ENCODE measurements at places on chromosomes 13 and 19.

DNA sequence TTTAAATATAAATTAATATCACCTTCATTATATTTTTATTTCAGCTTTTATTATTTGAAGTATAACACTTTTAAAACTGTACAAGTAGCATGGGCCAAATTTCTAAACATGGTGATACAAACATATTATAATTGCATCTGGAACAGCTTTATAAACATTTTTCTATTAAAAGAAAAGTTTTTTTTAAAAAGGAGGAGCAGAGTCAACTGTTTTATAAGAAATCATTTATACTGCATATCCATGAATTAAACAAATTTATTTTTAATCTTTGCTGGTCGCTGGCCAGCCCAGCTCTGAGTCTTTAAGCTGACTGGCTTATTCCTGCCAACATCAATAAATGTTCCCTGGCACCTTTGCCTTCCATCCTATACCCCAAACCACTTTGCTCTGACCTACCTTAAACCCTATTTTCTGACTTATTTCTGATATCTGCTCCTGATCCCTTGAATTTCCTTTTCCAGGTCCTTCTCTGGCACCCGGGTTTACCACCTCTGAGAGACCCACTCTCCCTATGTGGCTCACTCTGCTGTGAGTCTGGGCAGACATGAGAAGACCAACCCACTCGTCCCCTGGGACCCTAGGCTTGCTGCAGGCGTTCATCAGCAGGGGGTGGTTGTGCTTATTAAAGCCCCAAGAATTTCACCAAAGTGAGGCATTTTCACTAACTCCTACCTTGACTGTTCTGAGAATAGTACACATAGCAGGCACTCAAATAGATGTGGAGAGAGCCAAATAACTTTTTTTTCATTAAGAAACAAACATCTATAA is 220.3 kb downstream of the KLF12 start:
- DNase-seq = no peak

GRCh38 chr13:101717353-101717752 is 264.9 kb downstream of the ITGBL1 start:
- DNase-seq = no peak

GRCh38 chr19:16325161-16325527 is 518 bp downstream of the KLF2 start:
- no peak for DNase-seq

- no peak for DNase-seq
Measured at GRCh38 chr19:44282846-44283245, 22.0 kb downstream of the ZNF235 start.

- no peak for DNase-seq
Measured at GRCh38 chr13:69545551-69545950, 562.1 kb upstream of the ATXN8OS start.

DNA sequence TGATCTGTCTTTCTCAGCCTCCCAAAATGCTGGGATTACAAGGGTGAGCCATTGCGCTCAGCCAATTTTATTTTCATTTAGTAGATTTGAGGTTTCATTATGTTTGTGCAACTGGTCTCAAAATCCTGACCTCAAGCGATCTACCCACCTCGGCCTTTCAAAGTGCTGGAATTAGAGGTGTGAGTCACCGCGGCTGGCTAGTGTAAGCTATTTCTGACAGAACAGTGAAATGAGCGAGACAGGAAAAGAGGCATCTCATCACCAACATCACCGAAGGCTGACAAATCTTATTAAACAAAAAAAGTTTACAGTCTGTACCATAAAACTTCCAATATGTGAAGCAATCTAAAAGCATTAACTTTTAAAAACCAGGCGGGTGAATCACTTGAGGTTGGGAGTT is 12.2 kb upstream of the ZNF888 start:
- DNase-seq = no peak

- no peak for DNase-seq
Measured at GRCh38 chr13:33639626-33640080, 178.3 kb upstream of the RFC3 start.

- DNase-seq = no peak
Measured at GRCh38 chr13:37113534-37113933, 8.1 kb upstream of the CSNK1A1L start.

GRCh38 chr13:73466561-73466960 is 407.8 kb downstream of the KLF5 start:
- DNase-seq = no peak

DNA sequence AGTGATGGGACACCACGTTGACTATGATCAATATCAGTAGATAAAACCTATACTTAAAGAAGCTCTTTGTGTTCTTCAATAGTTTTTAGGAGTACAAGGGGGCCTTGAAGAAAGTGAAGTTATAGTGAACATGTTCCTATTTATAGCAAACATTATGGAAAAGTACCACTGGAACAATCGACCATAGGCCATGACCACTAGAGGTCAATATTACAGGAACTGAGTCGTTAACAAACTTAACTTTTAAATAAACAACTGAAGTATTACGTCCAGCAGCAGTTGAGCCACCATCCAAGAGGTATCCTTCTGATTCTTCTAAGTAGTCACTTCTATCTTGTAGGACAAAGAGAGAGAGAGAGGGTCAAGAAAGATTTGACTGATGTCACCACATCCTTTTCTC is 391.0 kb upstream of the SLITRK5 start:
- no peak for DNase-seq

DNA sequence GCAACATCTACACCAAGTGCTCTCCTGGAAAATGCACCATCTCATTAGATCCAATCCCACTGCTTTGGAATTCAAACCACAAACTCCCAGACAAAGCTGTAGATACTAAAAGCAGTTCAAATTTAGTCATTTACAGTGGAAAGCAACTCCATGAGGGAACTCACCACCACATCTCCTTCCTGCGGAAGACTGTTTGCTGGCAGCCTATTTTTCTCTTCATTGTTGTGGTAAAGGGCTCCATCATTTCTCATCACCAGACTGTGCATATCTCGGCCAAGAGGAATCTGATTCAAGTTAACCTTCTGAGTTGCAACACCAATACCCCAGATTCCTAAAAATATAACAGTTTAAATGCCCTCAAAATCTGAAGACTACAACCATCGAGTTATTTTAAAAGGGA is 8.4 kb downstream of the SPRYD7 start:
- no peak for DNase-seq

DNA sequence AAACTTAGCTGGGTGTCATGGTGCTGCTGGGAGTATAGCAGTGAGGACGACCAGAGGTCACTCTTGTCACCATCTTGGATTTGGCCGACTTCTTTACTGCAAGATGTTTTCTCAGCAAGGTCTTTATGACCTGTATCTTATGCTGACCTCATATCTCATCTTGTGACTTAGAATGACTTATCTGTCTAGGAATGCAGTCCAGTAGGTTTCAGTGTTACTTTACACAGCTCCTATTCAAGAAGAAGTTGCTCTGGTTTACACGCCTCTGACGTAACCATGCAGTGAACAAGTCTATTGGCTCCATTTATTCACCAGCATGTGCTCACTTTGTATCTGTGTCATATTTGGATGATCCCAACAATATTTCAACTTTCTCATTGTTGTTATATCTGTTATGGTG is 26.7 kb downstream of the ZNF850 start:
- no peak for DNase-seq

- no peak for DNase-seq
Measured at GRCh38 chr13:98570929-98571372, 6.0 kb downstream of the STK24 start.

DNA sequence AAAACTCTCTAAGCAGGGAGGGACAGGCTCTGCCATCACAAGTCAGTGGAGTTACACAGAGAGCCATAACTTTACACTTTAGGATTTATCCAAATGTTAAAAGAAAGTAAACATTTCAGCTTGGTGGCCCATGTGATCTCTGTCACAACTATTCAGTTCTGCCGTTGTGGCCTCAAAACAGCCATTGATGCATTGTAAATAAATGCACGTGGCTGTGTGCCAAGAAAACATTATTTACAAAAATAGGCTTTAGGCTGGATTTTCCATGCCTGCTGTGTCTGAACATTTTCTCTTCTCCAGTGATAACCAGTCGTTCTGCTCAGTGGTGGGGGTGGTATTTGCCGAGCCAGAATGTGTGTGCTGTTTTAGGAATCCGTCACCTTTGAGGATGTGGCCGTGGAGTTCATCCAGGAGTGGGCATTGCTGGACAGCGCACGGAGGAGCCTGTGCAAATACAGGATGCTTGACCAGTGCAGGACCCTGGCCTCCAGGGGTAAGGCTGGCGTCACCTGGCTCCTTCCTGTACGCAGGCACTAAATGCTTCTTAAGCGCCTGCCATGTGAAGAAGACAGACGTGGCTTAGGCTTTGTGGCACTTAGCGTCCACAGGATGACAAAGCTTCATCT is 4.9 kb downstream of the ZNF333 start:
- DNase-seq = no peak

DNA sequence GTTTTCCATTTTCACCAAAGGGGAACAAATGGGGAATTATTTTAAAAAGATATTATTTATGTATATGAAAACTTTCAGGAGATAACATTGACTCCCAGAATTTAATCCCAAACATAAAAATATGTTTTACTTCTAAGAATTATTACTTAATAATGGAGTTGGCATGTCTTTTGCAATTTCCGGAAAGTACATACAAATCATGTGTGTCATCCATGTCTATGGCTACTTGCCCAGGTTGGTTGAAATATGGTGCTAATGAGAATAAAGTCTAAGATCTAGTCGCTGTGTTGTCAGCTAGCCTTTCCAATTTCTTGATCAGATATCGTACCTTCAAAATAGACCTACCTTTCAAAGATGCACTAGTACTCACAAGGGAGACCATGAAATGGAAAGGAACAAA is 1003.2 kb upstream of the PCDH20 start:
- no peak for DNase-seq

DNA sequence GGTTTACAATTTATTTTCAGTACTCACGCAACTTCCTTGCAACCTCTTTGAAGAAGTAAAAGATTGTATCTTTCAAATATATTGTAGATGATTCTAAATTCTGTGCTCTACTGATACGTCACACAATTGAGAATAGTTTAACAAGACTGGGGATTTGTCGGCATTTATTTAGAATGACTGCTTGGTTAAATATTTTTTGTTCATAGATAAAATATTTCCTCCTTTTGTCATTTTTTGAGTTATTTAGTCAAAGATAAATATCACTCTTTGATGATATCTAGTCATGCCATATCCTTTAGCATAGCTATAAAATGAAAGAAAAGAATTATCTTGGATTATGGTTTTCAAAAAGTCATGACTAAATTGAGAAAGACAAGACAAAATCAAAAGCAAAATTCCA is 2747.8 kb downstream of the PCDH9 start:
- no peak for DNase-seq

DNA sequence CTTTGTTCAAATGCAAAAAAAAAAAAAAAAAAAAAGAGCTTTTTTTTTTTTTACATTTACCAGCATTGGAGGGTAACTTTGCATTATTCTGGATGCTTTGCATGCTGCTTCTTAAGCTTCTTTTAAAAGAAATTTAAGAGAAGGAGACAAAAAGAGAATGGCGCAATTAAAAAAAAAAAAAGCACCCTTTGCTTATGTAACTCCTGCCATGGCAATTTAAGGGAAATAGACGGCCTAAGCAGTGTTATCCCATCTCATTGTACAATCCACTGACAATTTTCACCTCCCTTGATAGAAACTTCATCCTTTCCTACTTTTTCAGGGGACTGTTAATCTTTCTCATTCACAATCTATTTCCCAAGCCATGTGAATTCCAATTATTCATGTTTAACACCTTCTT is 129.8 kb downstream of the KCTD12 start:
- no peak for DNase-seq

Data from stimulated activated CD8-positive, alpha-beta memory T cell treated with anti-CD3 and anti-CD28 coated beads, Interleukin-15, amount 100 ng/mL, for 24 hours (primary cell).